Stimulated activated CD4-positive, alpha-beta T cell treated with anti-CD3 and anti-CD28 coated beads, Interleukin-1b, Interleukin-23, amount 100 ng/mL, for 1 hour (primary cell): ENCODE measurements at places on chromosomes 2 and 18.

DNA sequence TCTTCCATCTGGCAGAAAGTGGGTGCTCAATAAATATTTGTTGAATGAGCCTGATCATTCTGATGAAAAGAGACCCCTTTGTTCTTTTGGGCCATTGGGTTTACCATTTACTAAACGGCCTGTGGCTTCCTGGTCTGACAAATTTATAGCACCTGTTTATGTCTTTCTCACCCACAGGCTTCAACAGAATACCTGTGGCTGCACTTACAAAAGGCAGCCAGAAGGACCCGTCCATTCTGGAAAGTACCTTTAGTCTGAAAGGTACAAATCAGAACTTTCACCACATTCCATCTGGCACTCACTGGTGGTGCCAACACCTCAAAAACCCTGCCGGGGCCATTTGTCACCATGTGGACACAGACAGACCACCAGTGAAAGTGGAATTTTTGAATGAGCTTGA is 167.5 kb downstream of the ETAA1 start:
- no peak for DNase-seq

DNA sequence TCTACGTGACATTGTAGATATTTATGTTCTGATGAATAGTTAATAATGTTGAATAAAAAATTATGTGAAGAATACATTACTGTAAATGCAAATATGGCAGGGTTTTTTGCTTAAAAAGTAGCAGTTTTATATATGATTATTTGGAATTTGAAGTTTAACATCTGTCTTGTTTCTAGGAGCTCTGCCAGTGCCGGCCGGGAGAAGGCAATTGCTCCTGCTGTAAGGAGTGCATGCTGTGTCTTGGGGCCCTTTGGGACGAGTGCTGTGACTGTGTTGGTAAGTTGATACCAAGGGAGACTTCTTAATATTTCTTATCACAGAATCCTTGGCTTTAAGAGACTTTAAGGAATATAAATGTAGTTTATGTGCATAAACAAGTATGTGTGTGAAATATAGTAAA is 25.2 kb downstream of the TWSG1 start:
- DNase-seq: no peak

DNA sequence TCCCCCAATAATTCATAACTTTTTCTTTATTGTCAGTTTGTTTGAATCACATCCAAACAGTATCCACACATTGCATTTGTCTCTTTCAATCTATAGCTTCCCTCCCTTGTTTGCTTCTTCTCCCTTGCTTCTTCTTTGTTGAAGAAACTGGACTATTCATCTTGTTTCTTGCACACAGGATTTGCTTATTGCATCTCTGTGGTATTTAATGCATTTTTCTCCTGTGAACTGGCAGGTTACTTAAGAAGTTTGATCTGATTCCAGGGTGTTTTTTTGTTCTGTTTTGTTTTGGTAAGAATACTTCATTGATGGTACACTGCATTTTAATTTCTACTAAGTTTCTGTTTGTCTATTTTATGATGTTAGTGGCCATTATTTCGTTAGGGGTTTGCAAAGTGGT is 166.8 kb downstream of the CAMKMT start:
- no peak for DNase-seq

DNA sequence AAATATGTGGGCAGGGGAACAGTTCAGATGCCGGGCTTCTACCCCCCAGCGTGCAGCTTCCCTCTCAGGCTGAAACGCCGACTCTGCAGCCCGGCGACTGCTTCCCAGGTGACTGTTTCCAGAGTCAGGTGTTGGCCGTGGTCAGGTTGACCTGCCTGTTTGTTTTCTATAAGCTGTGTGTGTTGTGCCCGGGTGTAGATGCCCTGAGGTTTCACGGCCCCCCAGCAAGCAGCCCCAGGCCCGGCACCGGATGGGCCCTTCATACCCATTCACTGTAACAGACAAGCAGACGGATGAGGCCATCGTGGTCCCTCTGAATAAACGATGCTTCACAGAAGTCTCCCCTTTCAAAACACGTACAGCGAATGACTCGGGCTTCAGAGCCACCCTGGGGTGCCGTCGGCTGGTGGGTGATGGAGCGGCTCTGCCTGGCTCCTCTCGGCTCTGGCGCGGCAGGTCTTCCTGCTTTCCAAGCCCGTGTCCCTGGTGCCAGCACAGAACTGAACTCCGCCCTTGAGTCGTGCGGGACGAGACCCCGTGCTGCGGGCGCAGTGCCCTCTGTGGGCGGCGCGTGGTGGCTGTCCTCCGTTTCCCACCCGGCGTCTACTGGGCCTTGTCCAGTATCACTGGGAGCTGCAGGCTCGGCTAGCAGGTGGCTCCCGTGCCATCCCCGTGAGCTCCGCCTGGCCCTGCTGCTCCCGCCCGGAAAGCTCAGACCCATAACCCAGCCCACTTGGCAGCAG is 15.0 kb upstream of the KCNG2 start:
- DNase-seq: no peak

DNA sequence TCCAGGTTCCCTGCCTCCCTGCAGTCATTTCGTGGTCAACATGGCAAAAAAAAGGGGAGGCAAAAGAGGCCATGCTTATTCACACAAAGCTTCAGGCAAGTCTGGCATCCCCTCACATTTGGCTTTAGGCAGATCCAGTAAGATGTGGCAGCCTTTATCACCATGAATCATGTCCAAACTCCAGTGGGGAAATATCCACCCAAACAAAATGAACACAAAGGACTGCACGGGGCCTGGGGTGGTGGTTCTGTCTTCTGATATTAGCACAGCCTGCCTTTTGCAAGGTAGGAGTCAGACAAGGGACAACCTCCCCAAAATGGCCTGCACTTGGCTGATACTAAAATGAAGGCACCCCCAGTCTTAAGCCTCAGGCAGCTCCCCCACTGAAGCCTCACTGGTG is 129.9 kb downstream of the ZBTB7C start:
- DNase-seq: no peak

DNA sequence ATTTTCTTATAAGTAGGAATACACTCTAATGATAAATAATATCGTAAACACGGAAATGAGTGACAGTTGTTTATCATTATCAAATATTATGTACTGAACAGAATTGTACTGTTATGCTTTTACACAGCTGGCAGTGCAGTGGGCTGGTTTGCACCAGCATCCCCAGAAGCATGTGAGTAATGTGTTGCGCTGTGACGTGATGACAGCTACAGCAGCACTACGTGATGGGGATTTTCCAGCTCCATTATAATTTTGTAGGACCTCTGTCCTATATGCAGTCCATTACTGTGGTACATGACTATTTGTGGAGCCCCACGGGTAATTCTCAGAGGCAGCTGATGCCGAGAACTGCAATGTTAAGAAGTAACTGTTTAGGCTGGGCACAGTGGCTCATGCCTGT is 77.3 kb upstream of the ATG16L1 start:
- no peak for DNase-seq

DNA sequence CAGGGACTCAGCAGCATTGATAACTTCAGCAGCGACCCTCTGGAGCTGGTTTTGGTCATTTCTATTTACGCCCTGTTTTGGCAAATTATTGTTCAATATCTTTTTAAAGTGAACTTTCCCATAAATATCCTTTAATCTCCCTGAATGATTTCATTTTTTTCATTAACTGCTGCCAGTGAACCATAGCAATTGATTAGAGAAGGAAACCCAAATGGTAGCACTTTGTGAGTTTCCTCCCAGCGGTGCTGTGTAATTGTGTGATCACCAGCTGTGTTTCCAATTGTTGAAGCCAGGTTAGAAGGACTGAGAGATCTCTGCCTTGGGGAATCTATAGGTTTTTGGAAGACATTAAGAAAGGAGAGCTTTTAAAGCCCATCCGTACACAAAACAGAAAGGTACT is 16.3 kb downstream of the MAP3K20 start:
- DNase-seq: no peak

DNA sequence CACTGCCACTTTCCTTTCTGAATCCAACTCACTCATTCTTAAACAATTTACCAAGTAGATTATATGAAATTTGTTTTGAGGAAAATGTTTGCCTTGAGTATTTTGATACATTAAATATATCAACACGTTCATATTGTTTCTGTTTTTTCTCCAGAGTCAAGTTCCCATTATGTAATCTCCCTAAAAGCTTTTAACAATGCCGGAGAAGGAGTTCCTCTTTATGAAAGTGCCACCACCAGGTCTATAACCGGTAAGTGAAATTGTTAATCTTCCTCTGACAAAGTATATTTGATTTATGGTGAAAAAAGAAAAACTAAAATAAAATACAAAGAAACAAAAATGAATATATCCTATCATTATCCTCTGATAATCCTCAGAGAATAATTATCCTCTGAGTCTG is 838.6 kb downstream of the MBD2 start:
- DNase-seq: no peak

DNA sequence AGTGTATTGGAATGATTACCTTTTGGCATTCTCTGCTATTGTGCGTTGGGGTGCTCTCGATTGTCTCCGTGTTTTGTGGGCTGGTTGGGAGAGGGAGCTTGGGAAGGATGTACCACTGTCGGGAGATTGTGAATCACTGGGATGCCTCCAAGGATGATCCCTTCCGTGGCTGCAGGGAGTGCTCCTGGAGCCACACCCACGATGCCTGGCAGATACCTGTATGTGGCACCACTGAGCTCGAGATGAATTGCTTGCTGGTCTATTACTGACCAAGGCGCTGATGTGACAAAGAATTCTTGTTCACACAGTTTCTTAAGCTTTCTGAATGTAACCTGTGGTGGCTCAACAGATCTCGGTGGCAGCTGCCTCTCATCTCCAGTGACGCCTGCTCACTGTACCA is 159.7 kb upstream of the LHCGR start:
- no peak for DNase-seq

- DNase-seq: no peak
Measured at GRCh38 chr2:112636605-112637288, 9.0 kb upstream of the SLC20A1 start.
